ENCODE measurements at places on chromosomes 12 and 14.

DNA sequence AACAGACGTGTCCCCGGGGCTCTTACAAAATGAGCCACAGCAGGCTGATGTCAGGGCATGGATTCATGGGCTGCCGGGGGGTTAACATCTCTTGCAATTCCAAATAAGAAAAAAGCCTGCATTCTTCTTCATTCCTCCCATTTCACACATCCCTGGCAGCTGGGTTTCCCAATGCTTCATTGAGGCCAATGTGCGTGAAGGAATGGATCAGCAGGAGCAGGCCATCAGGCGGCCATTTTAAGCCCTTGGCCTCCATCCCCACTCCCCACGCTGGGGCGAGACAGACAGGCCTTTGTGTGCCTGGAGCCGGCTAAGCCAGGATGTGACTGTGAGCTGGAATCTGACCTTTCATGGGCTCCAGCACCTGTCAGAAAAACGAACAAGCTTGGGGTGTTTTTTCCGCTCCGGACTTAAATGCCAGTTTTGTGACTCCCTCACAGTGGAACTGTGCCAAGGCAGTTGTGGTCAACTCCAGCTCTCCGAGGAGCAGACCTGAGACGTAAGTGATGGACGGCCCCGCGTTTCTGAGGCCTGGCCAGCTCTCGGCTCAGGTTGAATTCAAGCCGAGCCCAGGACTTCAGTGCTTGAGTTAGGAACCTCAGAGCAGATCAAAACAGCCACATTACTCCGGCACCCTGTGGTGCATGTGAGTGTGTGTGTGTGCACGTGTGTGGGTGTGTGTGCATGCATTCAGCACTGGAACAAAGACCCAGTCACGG, 133.1 kb downstream of the TMEM30B start:
- DNase-seq: peak; percentile 76

- DNase-seq: no peak
Measured at GRCh38 chr12:22687361-22688076, 62.5 kb downstream of the ETNK1 start.

- DNase-seq: peak; percentile 67
Measured at GRCh38 chr12:69570545-69571399, 14.5 kb upstream of the CCT2 start.

GRCh38 chr12:1491983-1492697, 102.2 kb downstream of the FBXL14 start:
- DNase-seq: no peak

GRCh38 chr12:132454193-132454932, 35.6 kb upstream of the FBRSL1 start:
- DNase-seq: no peak

GRCh38 chr12:18578191-18578590, 159.6 kb downstream of the PLCZ1 start:
- DNase-seq: no peak

DNA sequence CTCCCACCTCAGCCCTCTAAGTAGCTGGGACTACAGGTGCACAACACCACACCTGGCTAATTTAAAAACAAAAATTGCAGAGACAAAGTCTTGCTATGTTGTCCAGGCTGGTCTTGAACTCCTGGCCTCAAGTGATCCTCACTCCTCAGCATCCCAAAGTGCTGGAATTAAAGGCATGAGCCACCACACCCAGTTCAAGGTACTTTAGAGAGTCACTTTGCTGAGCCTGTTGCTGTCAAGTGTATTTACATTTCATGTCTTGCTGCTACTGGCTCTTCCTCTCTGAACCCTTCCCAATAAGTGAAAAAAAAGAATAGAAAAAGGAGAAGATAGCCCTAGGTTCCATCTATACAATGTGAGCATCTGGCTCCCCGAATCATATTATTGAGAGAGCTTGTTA, 38.4 kb downstream of the SLCO1A2 start:
- no peak for DNase-seq

- DNase-seq: peak; percentile 56
Measured at GRCh38 chr14:32254952-32255679, 52.0 kb upstream of the RNU6-8 start.

DNA sequence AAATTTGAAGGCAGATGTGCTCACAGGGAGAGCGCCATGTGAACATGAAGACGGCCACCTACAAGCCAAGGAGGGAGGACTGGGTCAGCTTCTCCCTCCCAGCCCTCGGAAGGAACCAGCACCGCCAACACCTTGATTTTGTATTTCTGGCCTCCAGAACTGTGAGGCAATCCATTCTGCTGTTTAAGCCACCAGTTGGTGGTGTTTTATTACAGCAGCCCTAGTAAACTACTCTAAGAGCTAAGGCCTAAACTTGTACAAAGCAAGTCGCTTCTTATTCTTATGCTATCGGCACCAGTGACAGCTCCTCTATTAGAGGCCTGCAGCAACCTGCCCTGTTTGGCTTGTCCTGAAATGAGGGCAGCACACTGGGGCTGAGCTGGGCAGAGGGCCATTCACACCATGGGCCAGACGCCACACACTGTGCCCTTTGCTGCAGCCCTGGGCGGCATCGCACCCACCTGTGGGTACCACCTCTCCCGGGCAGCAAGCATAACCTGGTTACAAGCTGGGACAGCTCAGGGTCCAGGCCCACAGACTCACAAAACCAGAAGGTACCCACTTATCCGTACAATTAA, 62.7 kb downstream of the NOS1 start:
- no peak for DNase-seq

All from fibroblast of the conjunctiva (primary cell).